ENCODE measurements at places on chromosomes 16 and 17.

DNA sequence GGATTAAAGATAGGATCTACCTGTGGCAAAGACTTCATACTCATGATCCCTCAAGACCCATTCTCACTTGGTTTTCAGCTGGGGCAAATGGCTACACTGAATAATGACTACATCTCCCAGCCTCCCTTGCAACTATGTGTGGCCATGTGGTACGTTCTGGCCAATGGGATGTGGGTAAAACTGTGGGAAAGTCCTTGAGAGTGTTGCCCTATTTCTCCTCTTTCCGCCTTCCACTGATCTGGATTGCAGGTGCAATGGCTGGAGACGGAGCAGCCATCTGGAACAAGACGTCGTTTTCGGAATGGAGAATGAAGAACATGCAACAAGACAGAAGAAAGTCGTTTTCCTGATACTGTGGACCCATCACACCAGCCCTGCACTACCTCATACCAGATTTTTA, 48.5 kb downstream of the HAPSTR1 start:
- DNase-seq = no peak

DNA sequence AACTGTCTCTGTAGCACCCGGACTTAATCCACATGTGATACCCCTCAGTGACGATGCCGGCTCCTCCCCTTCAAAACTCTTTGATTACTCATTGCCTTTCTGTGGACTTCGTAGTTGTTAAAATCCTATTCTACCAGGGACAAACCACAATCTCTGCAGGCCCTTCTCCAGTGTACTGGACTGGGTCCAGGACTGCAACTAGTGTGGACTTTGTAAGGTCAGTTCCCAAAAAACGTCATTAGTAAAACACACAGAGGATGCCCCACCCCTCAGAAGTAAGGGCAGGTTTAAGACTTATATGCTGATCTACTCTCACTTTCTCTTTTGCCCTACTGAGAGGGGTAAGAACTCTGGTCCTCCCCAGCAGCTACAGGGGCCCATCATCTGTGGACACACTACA, 10.5 kb upstream of the NUDT7 start:
- DNase-seq = no peak

DNA sequence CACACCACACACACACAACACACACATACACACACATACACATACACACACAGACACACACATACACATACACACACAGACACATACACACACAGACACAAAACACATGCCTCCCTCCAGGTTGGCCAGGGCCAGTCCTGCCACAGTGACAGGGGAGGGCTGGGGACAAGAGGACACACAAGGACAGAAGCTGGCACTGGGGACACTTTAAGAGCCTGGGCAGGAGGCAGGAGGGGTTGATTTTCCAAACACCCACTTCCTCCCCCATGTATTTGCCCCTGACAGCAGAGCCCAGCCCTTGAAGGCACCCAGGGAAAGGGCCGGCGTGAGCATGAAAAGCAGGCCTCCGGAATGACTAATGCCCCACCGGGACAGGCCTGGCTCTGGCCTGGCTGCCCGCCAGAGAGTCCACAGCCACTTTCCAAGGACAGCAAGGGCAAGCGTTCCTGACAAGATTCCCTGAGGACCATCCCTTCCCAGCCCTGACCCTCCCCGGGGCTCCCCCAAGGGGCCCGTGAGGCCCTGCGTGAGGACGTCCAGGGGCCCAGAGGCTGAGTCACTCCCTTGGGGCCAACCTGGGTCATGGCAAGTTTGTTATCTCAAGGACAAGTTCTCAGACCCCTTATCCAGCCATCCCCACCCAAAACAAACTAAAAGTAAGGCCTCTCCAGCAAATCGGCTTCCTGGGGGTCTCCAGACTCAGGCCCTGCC, 235.6 kb downstream of the ZNF423 start:
- no peak for DNase-seq

DNA sequence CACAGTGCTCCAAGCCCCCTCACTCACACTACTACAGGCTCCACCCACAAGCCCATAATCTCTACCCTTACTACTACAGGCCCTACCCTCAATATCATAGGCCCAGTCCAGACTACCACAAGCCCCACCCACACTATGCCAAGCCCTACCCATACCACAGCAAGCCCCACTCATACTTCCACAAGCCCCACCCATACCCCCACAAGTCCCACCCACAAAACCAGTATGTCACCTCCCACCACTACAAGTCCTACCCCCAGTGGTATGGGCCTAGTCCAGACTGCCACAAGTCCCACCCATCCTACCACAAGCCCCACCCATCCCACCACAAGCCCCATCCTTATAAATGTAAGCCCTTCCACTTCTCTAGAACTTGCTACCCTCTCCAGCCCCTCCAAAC, 13.8 kb downstream of the RIPOR1 start:
- DNase-seq = peak; percentile 68

DNA sequence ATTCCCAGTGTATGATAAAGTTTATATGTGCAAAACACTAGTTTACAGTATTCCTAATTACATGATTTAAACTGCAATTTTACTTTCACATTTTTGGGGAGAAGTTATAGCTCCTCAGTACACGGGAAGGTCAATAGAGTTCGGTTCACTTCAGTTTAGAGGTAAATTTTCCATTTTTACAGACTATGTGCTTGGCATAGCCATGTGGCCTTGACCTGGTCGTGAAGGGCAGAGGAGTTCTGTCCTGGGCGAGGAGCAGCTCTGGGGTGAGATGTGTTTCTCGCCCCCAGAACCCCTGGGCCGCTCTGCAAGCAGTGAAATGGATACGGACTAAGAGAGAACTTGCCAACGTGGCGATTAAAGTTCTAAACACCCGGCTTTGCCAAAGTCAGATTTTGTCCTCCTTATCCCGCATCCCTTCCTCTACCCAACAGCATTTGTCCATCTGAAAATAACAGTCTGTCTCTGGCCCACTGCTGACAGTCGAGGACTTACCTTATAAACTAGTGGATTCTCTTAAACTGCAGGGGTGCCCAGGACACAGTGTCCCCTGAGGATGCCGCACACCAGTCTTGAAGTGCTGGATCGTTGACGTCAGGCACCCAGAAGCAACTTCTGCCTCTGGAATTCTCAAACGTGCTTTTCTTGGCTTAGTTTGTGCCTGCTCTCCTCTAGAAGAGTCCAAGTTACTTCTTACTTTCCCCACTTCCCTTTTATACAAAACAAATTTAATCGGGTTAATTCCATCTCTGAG, 1.5 kb upstream of the SIAH1 start:
- no peak for DNase-seq
